Uterus (tissue), 4 donors: ENCODE measurements at places on chromosomes 2 and 18. TPM values are rescaled to one million over a fixed set of nuclear protein-coding genes. Genes with fewer than 3 reads are reported as not detected.

DIPK1C gene
- total RNA-seq = 0.12 TPM

ZNF521 gene
- total RNA-seq = 47.4 TPM

C2orf80 gene
- total RNA-seq = not detected

SLC20A1 gene
- total RNA-seq = 18.4 TPM

ZNF804A gene
- not detected for total RNA-seq

FEV gene
- total RNA-seq = not detected

PCARE gene
- total RNA-seq = not detected

TXNDC2 gene
- not detected for total RNA-seq

ACYP2 gene
- total RNA-seq = 22.8 TPM

GPR45 gene
- total RNA-seq = not detected

PER2 gene
- total RNA-seq = 2.9 TPM

SPHKAP gene
- total RNA-seq = 0.07 TPM

MBD5 gene
- 77.9 TPM for total RNA-seq

MC5R gene
- not detected for total RNA-seq

ZEB2 gene
- total RNA-seq = 106 TPM

CPS1 gene
- 10.8 TPM for total RNA-seq

HOXD13 gene
- total RNA-seq = not detected

SYT4 gene
- not detected for total RNA-seq

IL1B gene
- total RNA-seq = not detected
